ENCODE measurements at places on chromosomes 2 and 18.

- DNase-seq, result no peak
Observed at GRCh38 chr2:71891155-71891554, 256.5 kb downstream of the CYP26B1 start.

DNA sequence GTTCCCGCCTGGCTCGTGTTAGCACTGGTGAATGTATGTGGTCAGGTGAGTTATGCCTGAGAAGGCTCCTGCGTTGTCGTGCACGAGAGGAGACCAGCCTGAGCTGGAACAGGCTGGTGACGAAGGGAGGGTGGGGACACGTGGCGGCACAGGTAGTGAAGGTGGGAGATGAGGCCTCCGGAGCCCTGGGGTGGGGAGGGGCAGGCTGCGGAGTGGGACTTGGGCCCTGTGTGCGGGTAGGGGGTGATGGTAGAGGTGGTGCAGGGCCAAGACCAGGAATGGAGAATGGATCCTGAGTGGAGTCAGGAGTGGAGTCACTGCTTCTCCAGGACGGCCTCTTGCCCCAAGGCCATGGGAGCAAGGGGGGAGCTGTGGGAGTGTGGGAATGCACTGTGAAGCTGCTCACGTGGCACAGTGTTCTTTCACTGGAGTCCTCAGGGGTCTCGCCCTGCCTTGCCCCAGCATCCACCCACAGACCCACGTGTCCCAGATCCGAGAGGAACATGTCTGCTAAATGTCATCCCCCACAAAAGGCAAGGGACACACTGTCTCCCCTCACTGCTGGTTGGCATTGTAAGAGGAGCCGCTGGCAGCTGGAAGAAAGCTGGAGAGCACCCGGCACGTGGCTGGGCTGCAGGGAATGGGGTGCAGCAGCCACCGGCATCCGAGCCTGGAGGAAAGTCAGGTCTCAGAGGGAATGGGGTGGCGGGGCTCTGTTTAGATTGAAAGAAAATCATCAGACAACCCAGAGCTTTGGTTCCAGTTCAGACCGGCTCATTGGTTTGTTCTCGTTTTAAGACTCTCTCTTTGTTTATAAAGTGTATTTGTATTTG, 63.7 kb downstream of the CYP26B1 start:
- DNase-seq, result no peak

- DNase-seq, result no peak
Observed at GRCh38 chr2:26298286-26298637, 47.7 kb upstream of the SELENOI start.

GRCh38 chr18:7567474-7568425, 634 bp downstream of the PTPRM start:
- no peak for DNase-seq

GRCh38 chr2:116200086-116200485, 1614.4 kb upstream of the DDX18 start:
- DNase-seq, result no peak

DNA sequence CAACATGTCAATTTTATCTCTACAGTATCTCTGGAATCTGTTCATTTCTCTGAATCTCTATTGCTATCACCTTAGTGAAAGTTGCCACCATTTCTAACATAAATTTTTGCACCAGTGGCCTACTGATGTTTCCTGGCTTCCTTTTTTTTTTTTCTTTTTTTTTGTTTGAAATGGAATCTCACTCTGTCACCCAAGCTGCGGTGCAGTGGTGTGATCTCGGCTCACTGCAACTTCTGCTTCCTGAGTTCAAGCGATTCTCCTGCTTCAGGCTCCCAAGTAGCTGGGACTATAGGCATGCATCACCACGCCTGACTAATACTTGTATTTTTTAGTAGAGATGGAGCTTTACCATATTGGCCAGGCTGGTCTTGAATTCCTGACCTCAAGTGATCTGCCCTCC, 35.1 kb downstream of the KCNJ13 start:
- DNase-seq, result no peak

DNA sequence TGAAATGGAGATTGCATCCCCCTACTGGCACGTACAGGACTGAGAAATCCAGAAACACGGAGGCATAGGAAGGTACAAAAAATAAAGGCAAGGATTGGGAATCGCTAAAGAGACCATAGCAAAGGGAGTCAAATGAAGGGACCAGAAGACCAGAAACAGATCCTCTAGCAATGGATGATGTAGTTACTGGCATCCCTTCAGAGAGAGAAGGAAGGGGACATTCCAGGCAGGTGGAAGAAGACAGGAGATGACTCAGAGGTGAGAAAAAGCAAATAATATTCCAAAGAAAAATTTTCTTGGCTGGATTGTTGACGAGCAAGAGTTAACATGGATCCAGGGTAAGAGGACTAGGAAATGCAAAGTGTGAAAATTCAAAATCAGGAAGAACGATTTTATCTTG, 78.4 kb upstream of the FZD7 start:
- DNase-seq, result no peak

DNA sequence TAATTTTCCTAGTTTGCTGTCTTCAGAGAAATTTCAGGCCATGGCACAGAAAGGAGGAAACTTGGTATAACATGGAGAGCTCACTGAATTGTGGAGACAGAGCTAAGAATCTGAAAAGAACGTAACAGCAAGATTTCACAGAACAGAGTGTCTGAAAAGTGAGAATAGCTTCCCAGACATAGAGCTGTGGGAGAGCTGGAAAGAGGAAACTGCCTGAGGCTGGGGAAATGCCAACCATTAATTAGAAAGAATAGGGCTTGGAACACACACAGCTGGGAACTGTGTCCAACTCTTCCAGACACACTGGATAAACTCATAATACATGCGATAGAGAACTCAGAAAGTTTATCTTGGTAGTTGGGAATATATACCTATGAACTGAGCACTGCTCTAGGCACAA, 51.6 kb upstream of the KYNU start:
- no peak for DNase-seq

- no peak for DNase-seq
Observed at GRCh38 chr2:166917415-166917814, 29.1 kb downstream of the XIRP2 start.

Measured in stimulated activated CD8-positive, alpha-beta memory T cell treated with anti-CD3 and anti-CD28 coated beads, Interleukin-7, amount 100 ng/mL, for 48 hours (primary cell).